Heart left ventricle (tissue), 16 donors: ENCODE measurements at places on chromosomes 3 and 15.
A peak's percentile ranks its signal among the peaks of the same experiment; 100 is the strongest.

DNA sequence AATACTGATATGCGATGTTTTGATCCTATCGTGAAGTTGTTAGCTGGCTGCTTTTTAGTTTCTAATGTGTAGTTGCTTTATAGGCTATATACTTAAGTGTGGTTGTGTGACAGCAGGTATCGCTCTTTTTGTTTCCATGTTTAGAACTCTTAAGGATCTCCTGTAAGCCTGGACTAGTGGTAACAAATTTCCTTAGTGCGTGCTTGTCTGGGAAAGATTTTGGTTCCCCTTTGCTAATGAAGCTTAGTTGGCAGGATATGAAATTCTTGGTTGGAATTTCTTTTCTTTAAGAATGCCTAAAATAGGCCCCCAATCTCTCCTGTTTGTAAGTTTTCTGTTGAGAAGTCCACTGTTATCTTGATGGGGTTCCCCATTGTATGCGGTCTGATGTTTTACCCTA lies 173.6 kb downstream of the DOCK3 start:
- no peak for DNase-seq

GRCh38 chr3:41418961-41419691 lies 219.8 kb downstream of the CTNNB1 start:
- DNase-seq = no peak

DNA sequence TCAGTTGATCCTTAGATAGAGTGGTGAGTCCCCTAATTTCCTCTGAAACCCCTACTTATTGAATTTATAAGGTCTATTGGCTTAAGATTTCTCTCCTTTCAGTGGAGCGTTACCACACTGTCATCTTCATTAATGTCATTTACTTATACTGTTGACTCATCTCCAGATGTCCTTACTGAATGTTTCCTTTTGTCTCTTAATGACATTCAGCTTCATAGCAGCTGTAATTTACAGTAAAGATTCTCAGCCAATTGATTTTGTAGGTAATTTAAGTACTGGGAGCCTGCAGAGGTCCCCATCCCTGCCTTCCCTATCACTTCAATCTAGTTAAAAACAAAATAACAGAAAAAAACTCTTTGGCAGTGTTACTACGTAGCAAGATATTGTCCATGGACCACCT lies 18.8 kb downstream of the STX19 start:
- no peak for DNase-seq

DNA sequence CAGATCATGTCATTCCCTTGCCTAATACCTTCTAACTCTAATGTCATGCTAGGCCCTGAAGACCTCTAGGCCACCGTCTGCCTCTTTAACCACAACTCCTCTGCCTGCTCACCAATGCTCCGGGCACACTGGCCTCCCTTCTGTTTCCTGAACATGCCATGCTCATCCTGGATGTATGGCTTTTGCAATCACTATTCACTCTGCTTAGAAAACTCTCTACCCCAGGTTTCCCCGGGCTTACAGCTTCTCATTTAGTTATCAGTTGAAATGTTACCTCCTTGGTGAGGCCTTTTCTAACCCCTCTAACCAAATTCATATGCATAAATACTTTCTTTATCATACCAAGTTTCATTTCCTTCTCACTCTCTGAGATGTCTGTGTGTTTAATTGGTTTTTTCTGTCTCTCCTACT lies 727.8 kb upstream of the CFAP20DC start:
- no peak for DNase-seq

- DNase-seq = no peak
These were observed 678.0 kb upstream of the GRM7 start for GRCh38 chr3:6182909-6183308.

- no peak for DNase-seq
These were observed 656.8 kb upstream of the SGO1 start for GRCh38 chr3:20842594-20843436.

- DNase-seq = no peak
These were observed 38.5 kb downstream of the MYO5C start for GRCh38 chr15:52256930-52257733.

DNA sequence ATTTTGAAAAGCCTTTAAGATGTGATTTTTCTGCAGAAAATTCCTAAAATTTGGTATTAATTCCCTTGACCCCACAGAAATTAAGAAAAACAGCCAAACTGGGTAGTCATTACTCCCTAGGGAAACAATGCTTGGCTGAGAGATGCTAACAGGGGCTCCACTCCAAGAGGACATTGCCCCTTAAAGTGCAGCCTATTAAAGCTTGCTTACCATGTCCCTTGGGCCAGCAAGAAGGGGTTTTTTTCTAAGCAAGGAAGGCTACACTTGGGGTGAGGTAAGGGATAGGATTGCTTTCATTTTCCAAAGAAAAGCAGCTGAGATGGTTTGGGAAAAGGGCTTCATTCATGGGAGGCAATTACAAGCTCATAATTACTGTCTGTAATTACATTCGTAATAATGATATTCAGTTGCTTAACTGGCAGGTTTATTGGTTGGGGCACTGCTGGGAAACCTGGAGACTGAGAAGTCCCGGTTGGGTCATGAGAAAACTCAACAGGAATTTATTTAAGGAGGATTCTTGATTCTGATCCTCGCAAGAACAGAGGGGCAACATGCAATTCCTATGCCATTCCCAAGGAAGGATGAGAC lies 247.5 kb downstream of the NR1D2 start:
- no peak for DNase-seq

DNA sequence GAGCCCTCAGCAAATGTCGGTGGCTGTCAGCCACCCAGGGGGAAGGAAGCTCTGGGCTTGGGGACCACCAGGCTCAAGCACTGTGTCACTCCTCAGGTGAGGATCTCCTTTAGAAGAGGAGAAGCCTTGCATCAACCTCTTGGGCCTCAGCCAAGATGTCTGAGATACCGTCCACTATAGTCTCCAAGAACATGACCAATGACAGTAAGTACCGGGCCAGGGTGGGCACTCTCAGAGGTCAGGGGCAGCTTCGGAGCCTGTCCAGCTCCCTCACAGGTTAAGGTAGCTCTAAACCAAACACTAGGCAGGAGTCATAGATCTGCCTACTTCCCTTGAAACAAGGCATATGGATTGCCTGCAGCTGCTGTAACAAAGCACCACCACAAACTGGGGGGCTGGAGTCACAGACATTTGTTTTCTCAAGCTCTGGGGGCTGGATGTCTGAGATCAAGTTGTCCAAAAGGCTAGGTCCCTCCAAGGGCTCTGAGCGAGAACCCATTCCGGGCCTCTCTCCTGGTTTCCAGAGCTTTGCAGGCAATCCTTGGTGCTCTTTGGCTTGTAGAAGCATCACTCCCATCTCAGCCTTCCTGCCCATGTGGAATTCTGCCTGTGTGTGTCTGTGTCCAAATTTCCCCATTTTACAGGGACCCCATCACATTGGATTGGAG lies 1.3 kb downstream of the CFAP100 start:
- no peak for DNase-seq

DNA sequence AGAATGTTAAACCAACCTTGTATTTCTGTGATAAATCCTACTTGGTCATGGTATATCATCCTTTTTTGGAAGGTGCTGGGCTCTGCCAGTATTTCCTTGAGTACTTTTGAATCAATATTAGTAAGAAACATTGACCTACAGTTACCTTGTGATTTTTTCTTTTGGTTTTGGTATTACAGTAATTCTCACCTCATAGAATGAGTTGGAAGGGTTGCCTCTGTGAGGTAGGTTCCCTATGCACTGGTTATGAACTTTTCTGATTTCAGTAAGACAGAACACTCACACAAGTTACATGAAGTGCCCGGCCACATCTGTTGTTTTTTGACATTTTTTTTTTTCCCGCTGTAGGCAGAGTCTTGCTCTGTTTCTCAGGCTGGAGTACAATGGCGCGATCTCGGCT lies 20.0 kb downstream of the PCCB start:
- DNase-seq = no peak

DNA sequence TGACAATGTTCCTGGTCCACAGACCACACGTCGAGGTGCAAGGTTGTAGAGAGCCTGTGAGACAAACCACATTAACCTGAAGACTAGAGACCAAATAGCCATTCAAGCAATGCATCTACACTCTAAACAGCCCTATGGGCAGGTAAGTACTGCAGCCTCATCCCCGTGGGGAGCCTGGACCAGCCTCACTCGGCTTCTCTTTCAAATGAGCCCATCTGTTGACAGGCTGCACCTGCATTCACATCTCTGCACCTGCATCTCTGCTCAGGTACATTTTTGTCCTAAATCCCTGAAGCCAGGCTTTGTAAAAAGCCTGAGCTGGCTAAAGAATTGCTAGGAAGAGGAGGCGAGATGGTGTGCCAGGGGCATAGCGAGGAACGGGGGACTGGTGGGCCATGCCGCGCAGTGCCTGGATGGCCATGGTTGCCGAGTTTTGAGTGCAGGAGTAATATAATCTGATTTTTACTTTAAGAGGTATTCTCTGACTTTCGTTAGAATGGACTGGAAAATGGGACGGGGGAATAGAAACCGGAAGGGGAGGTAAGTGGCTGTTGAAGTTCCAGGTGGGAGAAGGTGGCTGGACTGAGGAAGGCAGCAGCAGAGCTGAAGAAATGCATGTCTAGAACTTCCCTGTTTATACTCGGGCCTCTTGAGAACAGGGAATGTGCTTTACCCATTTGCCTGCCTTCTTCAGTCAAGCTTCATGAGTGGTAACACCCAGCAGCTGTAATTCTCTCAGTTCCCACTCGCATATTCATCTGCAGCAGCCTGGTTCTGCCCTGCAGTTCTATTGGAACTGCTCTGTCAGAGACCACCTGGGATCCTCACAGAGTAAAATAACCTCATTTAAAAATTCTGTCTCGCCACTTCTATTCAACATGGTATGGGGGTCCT lies 226.4 kb downstream of the OPA1 start:
- DNase-seq = no peak

DNA sequence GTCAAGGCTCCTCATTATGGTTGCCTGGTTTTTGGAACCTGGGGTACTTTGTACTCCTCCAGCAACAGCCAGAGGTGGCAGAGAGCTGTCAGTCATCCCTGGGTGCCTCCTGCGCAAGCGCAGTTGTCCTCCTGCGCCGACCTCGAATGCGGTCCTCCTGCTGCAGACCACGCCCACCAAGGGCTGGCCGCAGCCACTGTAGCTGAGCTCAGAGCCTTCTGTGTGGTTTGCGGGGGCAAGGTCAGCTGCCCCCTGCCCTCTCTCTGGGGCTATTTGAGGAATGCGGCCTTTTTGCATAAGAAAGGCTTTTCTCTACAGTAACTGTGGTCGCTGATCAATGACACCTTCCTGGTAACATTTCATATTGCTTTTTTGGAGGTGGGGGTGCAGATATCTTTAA lies 131.3 kb upstream of the SNRPN start:
- DNase-seq = peak; percentile 20

- no peak for DNase-seq
These were observed 224.9 kb upstream of the COL8A1 start for GRCh38 chr3:99413504-99413903.

DNA sequence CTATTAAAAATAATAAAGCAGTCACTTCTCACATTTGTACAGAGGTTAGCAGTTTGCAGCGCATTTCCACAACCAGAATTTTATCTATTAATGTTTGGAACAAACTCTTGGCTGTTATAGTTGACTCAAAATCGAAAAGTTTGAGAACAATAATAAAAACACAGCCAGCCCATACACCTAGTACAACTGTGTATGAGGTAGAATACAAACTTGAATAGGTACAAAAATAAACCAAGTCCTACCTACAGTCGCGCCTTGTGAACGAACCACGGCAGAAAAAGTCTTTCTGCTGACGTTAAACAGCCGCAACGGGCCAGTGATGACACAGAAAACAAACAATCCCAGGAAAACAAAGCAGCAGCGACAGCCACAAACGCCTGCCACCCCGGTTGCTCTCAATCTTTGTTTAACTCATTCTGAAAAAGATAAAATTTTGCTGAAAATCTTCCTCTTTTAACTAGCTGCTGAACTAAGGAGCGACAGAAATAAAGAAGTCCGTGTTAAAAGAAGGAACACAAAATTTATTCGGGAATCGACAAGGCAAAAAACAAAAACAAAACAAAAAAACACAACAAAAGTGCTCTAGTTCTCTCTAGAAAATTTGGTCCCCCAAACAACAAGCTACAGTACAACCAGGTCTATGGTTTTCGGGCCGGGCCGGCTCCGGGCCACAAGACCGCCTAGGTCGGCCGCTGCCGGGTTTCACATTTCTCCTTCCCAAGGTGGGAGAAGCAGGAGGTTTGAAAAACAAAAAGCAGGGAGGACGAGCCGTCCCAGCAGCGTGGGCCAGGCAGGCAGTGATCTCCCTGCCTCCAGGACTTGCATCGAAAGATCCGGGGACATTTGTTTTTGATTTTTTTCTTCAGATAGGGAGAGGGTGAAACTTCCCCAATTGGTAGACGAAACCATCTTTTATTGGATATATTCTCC lies 2.9 kb downstream of the FOXL2 start:
- DNase-seq = no peak

- no peak for DNase-seq
These were observed 84.1 kb downstream of the ARHGAP31 start for GRCh38 chr3:119378259-119378803.

GRCh38 chr15:39040861-39041260 lies 476.2 kb upstream of the RASGRP1 start:
- DNase-seq = no peak

DNA sequence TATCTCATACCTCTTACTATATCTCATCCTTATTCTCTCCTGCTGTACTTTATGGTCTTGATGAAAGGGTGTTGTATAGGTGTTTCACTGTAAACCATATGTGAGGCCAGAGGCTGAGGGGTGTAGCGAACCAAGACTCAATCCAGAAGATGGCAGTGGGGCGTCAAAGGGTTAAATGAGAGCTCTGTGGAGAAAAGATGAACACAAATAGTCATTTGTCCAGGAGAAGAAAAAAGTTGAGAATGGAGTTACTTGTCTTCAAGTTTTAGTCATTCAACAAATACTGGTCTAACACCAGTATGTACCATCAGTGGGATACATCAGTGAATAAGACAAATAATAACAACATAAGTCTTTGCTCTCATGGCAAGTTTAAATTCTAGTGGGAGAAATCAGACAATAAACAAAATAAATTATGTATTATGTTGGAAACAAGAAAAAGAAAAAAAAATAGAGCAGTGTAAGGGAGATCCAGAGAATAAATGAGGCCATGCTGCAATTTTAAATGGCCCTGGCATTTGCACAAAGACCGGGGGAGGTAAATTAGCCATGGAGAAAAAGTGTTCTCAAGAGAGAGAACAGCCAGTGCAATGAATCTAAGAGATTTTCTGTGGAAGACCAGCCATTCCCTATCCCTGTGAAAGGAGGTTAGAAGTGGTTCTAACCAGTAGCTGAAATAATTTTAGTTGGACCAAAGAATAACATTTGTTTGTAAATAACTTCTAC lies 77.0 kb upstream of the UMPS start:
- DNase-seq = no peak

DNA sequence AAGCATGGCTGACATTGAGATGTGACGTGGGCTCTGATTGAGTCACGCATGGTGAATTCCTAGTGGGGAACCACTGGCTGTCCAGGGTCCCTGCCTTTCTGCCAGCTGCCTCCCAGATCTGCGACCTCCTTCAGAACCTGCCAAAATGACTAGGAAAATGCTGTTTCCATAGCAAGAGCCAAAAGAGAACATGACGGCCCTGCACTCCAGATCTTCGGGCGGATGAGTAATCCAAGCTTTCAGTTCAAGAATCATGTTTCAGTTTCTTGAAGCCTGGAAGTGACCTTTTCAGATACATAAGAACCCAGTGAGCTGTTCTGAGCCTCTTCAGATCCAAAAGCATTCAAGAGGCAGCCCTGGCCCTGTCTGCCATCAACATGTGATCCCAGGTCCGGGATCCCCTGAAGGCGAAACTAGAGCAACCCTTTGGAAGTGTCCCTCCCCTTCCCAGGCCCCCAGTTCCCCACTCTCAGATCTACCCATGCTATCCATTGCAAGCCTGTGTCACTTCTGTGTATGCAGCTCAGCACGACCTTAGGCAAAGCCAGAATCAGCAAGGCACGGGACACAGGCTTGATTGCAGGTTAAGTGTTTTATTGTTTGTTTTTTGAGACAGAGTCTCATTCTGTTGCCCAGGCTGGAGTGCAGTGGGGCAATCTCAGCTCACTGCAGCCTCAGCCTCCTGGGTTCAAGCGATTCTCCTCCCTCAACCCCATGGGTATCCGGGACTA lies 19.7 kb downstream of the ANKRD63 start:
- no peak for DNase-seq
